Metanephros (tissue), 2 donors: ENCODE measurements at places on chromosomes 3 and 15. TPM values are rescaled to one million over a fixed set of nuclear protein-coding genes. Genes with fewer than 3 reads are reported as not detected.

The PCBP4 gene
- total RNA-seq, result 46.2 TPM

The MAGEL2 gene
- total RNA-seq, result 5.4 TPM

The RTP1 gene
- total RNA-seq, result not detected

The MINAR1 gene
- 1.1 TPM for total RNA-seq

The RYR3 gene
- total RNA-seq, result 10.8 TPM

The CTNNB1 gene
- total RNA-seq, result 597 TPM

The PARP15 gene
- total RNA-seq, result 1.6 TPM

The SYNPR gene
- not detected for total RNA-seq

The XIRP1 gene
- 10.2 TPM for total RNA-seq

The CHDH gene
- 11.5 TPM for total RNA-seq

The SLC2A2 gene
- total RNA-seq, result 15.0 TPM

The MNS1 gene
- 2.5 TPM for total RNA-seq

The ZNF621 gene
- 16.9 TPM for total RNA-seq

The CFAP92 gene
- 0.70 TPM for total RNA-seq

The GRK7 gene
- total RNA-seq, result not detected

The OR5K1 gene
- not detected for total RNA-seq

The PPP2R3A gene
- total RNA-seq, result 36.4 TPM

The PRRT3 gene
- 3.3 TPM for total RNA-seq

The CAMKV gene
- 0.18 TPM for total RNA-seq

The P2RY1 gene
- total RNA-seq, result 6.9 TPM

The IL17RE gene
- total RNA-seq, result 4.0 TPM

The HRG gene
- total RNA-seq, result 0.88 TPM

The AADAC gene
- 0.12 TPM for total RNA-seq
